ENCODE measurements at places on chromosomes 13 and 19. TPM values are rescaled to one million over a fixed set of nuclear protein-coding genes. Genes with fewer than 3 reads are reported as not detected.

C1QTNF9B gene
- polyA plus RNA-seq: not detected

PABPC3 gene
- polyA plus RNA-seq: 0.21 TPM

SMAD9 gene
- polyA plus RNA-seq: 0.02 TPM

DNA sequence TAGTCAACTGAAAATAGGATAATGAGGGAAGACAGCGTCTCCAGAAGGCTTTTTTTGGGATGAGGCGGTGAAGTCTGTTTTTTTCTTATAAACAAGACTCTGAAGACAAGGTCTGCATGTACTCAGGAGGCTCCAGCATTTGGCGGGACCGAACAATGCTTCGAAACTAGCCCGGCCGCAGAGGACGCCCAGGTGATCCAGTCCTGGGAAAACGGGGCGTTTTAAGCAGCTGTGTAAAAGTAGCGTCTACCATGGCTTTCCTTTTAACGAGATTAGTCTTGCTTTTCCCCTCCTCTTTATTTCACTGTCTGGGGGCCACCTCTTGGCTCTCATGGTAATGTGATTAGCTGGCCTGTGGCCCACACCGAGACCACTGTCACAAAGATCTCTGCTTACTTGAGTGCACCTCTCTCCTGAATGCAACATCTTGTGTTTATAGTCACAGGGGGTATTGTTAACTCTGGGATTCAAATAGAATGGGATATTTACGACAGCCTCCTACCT, 29.4 kb upstream of the GTF3A start:
- H3K27ac ChIP-seq: no peak overlapping the region
- no peaks in the 10 kb centered on the region for H3K4me1 ChIP-seq
- H3K4me3 ChIP-seq: no peak overlapping the region
- no peak for DNase-seq
- no peaks in the 10 kb centered on the region for H3K27me3 ChIP-seq

DNA sequence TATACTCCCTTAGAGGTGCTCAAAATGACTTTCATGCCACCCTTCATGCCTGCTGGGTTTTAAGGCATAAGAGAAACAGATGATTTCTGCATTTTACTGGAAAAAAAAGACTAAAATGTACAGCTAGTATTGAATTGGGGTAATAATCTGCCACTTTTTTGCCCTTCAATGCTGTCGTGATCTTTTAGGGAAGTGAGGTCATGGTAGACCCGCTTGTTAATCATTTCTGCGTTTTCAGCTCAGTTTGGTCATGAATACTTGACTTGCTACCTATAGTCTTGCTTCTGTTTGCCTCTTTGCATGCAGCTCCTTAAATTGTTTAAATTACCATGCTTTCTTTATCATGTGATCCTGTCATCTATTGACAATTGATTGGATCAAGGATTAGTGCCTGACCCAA, 90.4 kb downstream of the PCCA start:
- H3K36me3 ChIP-seq: no peaks in the 10 kb centered on the region
- no peak overlapping the region for H3K27ac ChIP-seq
- H3K27me3 ChIP-seq: no peaks in the 10 kb centered on the region
- no peak overlapping the region for H3K4me3 ChIP-seq
- peaks cover 5% of the 10 kb centered on the region for H3K4me1 ChIP-seq
- no peak for DNase-seq

- H3K36me3 ChIP-seq: no peaks in the 10 kb centered on the region
- no peak overlapping the region for H3K27ac ChIP-seq
- DNase-seq: no peak
- H3K4me1 ChIP-seq: no peaks in the 10 kb centered on the region
- no peaks in the 10 kb centered on the region for H3K27me3 ChIP-seq
- no peak overlapping the region for H3K4me3 ChIP-seq
Measured at GRCh38 chr19:28949535-28949934, 263.4 kb downstream of the UQCRFS1 start.

DNA sequence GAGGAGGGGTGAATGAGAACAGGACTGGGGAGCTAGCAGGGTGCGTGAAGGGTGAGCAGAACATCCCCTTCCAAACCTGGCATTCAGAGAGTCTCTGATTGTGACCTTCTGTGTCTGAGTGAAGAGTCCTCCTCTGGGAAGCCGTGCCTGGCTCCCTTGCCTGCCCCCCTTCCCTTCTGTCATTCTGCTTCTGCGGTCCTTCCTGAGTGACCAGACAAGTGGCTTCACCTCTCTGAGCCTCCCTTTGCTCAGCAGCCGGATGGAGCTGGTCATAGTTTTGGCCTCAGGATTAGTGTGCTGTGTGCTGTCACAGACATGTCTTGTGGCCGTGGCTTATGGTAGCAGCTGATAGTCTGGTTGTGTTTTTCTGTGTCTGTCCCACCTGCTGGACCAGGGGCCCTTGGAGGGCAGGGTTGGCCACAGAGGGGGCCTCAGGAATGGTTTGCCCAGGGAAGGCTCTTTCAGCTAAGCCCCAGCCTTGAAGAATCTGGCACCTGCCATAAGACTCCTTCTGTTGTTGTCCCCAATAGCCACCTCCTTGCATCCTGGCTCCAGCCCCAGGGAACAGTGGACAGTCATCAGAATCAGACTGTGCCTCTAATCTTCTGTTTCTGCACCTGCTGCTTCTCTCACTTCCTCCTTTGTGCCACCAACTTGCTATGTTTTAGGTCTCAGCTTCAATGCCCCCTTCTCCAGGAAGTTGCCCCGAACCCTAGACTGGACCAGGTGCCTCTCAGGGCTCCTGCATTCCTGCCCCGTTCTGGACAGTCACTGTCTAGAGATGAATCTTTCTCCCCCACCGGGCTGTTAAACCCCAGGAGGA, 5.9 kb downstream of the CLPTM1 start:
- H3K27me3 ChIP-seq: no peaks in the 10 kb centered on the region
- H3K4me3 ChIP-seq: no peak overlapping the region
- DNase-seq: no peak
- peaks cover 12% of the 10 kb centered on the region for H3K4me1 ChIP-seq

DNA sequence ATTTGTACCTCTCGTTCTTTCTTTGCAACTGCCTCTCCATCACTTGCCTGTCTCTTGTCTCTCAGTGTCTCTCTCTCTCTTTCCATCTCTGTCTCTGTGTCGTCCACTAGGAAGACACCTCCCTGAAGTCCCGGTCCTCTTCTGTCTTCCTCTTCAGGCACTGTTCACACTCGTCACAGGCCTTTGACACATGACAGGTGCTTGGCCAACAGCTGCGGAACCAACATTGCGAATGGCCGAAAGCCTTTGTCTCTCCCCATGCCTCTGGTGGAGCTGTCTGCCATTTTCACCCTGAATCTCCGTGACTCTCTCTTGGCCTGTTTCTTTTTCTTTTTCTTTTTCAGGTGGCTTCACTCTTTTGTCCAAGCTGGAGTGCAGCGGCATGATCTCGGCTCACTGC, 2.8 kb downstream of the HIPK4 start:
- H3K4me3 ChIP-seq: no peak overlapping the region
- no peak for DNase-seq
- H3K36me3 ChIP-seq: no peaks in the 10 kb centered on the region
- H3K27me3 ChIP-seq: no peaks in the 10 kb centered on the region
- H3K27ac ChIP-seq: no peak overlapping the region

DNA sequence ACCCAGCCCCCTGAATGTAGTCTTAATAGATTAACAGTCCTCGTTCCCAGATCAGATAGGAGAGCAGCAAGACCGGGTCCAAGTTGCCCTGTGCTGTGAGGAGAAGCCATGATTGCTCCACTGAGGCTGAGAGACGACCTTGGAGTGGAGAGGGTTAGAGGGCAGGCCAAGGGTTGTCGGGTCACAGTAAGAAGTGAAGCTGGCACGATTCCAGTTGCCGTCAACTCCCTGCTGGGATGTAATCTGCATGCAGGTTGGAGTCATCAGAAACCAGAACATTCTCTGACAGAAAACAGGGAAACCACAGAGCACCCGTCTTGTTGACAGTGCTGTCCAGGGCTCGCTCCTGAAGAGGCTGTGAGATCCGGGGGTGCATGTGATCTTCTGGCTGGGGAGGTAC, 19.0 kb upstream of the ATP11A start:
- no peak for DNase-seq
- no peak overlapping the region for H3K27ac ChIP-seq
- H3K4me1 ChIP-seq: peaks cover 16% of the 10 kb centered on the region
- no peaks in the 10 kb centered on the region for H3K36me3 ChIP-seq
- no peaks in the 10 kb centered on the region for H3K27me3 ChIP-seq

GRCh38 chr13:108947551-108948030, 318.2 kb downstream of the MYO16 start:
- no peak overlapping the region for H3K27ac ChIP-seq
- no peak for DNase-seq
- H3K4me3 ChIP-seq: no peak overlapping the region
- H3K27me3 ChIP-seq: no peaks in the 10 kb centered on the region
- no peaks in the 10 kb centered on the region for H3K36me3 ChIP-seq

DNA sequence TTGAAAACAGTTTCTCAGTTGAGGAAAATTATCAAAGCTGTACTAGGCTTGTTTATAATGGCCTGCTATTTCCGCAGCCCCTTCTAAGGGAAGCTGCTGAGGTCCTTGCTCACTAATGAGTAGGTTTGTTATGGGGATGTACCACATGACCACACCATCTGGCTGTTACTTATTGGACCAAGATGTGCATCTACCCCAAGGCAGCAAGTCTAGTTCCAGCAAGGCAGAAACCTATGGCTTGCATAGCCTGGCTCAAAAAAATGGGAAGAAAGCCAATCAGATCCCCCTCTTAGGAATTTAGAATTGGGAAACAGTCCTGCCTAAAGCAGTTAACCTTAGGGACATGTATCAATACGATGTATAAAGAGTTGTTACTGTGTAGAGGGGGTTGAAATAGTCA, 186.5 kb upstream of the SPRY2 start:
- no peaks in the 10 kb centered on the region for H3K27me3 ChIP-seq
- no peaks in the 10 kb centered on the region for H3K36me3 ChIP-seq
- H3K4me3 ChIP-seq: no peak overlapping the region

- DNase-seq: no peak
- no peaks in the 10 kb centered on the region for H3K27me3 ChIP-seq
- no peaks in the 10 kb centered on the region for H3K4me1 ChIP-seq
- H3K4me3 ChIP-seq: no peak overlapping the region
Measured at GRCh38 chr13:91031508-91031907, 316.0 kb upstream of the MIR17HG start.

DNA sequence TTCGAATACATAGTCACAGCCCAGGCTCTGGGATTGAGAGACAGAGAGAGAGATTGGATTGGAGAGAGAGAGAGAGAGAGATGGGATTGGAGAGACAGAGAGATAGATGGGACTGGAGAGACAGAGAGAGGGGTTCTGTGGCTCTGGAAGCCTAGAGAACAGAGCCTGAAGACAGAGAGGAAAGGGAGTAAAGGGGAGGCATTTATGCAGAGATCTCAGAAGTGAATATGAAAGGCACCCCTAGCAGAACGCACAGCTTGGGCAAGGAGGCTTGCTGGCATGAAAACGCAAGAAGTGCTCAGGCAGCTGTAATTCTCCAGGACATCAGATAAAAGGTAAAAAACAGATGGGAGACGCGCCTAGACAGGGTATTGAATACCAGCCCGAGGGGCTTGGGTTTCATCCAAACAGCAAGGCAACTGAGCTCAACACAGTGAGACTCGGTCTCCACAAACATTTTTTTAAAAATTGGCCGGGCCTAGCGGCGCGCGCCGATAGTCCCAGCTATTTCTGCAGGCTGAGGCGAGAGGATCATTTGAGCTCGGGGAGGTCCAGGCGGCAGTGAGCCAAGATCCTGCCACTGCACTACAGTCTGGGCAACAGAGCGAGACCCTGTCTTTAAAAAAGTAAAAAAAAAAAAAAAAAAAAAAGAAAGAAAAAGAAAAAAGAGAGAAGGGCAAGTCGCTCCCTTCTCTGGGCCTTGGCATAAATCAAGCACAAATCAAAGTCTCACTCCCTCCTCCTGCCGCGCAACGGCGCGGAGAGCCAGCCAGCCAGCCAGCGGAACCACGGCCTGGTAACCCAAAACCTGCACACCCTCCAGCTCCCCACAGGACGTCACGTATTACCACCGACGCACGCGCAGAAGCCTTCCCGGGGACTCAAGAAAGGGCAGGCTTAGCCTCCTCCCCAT, 774 bp upstream of the PPP2R1A start:
- peak overlapping the region; percentile 87 for H3K27ac ChIP-seq
- H3K36me3 ChIP-seq: no peaks in the 10 kb centered on the region
- peaks cover 32% of the 10 kb centered on the region for H3K4me1 ChIP-seq
- H3K27me3 ChIP-seq: no peaks in the 10 kb centered on the region
- H3K4me3 ChIP-seq: peak overlapping the region; percentile 53

KCTD15 gene
- not detected for polyA plus RNA-seq

DNA sequence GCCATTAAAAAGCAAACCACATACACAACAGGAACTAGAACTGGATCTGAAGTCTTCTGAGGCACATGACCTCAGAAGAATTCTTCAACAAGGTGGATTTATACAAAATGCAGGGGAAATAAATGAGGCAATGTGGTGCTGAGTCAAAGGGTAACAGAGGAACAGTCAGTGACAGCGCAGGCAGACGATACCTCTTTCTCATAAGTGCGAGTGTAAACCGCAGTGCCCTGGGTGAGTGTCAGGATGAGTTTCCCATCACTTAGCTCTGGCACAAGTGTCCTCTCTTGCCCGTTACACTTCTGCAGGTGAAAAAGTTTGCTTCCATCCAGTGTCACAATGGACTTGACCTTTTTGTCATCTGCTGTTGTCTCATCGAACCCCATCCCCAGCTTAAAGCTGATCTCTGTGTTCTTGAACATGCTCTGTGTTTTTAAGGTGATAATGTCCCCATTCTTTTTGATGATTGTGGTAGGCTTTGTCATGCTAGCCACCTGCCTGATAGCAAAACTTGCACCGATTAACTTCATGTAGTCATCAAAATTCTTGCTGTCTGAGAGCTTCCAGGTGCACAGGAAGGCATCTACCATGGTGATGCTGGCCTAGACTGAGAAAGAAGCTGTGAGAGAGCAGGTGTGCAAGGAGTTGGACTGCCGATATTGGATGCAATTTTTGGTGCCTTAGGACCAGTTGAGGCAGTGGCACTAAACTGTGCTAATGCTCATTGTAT, 97.3 kb downstream of the AKAP11 start:
- no peak for DNase-seq
- H3K27me3 ChIP-seq: no peaks in the 10 kb centered on the region
- H3K27ac ChIP-seq: no peak overlapping the region
- H3K4me3 ChIP-seq: no peak overlapping the region
- H3K36me3 ChIP-seq: no peaks in the 10 kb centered on the region

- no peak for DNase-seq
- H3K4me3 ChIP-seq: no peak overlapping the region
- no peaks in the 10 kb centered on the region for H3K36me3 ChIP-seq
- H3K27me3 ChIP-seq: no peaks in the 10 kb centered on the region
- no peaks in the 10 kb centered on the region for H3K4me1 ChIP-seq
Measured at GRCh38 chr13:97379386-97379785, 54.6 kb upstream of the RAP2A start.

GPC6 gene
- not detected for polyA plus RNA-seq

DNA sequence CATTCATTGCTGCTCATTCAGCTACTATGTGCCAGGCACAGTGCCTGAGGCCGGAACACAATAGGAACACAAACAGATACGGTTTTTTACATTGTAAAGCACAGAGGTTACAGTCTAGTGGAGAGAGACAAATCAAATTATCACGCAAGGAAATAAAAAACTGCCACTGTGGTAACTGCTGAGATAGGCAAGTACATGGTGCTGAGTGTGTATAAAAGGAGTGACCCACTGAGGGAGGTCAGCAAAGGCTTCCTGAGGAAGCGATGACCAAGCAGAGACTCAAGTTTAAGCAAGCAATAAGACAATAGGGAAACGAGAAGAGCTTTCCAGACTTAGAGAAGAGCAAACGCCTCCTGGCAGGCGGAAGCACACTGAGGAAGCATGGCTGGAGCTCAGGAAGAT, 56.4 kb downstream of the NUFIP1 start:
- H3K27me3 ChIP-seq: no peaks in the 10 kb centered on the region
- H3K36me3 ChIP-seq: no peaks in the 10 kb centered on the region
- H3K27ac ChIP-seq: no peak overlapping the region
- no peak overlapping the region for H3K4me3 ChIP-seq
- no peak for DNase-seq

GRCh38 chr19:39829702-39830275, 4.2 kb downstream of the DYRK1B start:
- no peak overlapping the region for H3K4me3 ChIP-seq
- H3K4me1 ChIP-seq: peaks cover 20% of the 10 kb centered on the region
- DNase-seq: no peak
- H3K27ac ChIP-seq: no peak overlapping the region

All from naive thymus-derived CD4-positive, alpha-beta T cell (primary cell).